ENCODE measurements at places on chromosomes 5 and 9.

GRCh38 chr9:89352451-89352850 is 34.2 kb downstream of the SECISBP2 start:
- no peak for DNase-seq

DNA sequence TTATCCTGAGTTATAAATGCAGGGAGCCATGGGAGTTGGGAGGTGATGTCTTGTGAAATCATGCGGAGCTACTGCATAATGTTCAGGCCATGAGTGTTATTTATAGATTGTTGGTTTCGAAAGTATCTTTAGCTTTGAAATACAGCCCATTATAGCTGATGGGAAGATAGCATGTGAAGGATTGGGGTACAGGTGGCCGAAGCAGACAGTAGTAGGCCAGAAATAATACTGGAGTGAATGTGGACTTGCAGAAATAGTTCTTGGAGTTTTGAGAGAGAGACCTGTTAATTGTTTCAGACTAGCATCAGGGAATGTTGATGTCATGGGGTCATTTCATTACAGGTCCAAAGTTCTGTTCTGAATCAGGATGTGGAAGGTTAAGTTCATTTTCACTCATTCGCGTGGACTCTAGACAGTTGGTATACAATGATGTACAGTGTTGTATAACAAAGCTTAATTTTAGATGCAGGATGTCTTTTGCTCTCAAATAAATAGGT is 3.8 kb downstream of the ATP6V1G1 start:
- peak; percentile 54 for DNase-seq

DNA sequence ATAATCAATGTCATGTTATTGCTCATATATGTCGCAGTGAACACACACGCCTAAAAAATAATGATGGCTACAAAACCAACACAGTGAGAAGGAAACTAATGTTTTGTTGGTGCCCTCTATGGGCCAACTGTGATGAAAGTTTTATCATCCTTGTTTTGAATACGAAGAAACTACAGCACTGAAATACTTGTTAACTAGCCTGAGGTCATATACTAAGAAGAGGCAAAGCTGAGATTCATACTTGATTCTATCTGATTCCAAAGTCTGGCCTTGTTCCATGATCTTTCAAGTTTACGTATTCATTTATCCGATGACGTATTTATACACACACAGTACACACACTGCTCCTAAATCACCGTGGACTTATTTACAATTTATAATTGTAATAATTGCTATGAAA is 16.1 kb upstream of the DRD1 start:
- DNase-seq: no peak

GRCh38 chr9:111149018-111149759 is 110.9 kb upstream of the LPAR1 start:
- peak; percentile 3 for DNase-seq

DNA sequence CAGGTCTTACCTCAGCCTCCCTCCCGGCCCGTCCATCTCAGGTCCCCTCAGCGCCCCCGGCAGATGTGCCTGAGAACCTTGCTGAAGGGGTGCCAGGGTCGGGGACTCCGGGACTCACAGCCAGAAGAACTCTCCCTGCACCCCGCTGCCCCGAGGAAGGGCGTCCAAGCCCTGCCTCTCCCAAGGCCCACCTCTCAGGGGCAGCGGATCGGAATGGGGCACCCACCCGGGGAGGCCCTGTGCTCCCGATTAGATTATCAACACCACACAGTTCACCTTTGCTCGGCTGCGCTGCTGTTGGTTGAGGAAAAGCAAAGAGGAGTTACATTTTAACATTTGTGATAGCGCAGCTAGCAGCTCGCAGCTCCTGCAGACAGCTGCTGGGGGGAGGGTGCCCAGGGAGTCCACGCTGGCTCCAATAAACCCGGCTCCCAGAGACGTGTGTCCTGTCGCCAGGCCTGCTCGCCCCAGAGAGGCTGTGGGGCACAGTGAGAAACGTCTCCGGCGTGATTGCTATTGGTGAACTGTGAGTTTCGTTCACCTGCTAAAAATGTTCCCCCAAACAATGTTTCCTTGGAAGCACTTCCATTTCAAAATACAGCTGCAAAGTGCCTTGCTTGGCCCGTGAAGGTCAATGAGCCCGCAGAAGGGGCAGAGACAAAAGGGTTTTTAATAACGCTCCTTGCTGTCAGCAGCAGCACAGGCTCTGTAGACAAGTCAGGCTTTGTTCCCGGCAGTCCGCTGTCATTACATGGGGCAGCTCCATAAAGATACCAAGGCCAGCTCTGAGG is 18.6 kb upstream of the SLC6A19 start:
- no peak for DNase-seq

DNA sequence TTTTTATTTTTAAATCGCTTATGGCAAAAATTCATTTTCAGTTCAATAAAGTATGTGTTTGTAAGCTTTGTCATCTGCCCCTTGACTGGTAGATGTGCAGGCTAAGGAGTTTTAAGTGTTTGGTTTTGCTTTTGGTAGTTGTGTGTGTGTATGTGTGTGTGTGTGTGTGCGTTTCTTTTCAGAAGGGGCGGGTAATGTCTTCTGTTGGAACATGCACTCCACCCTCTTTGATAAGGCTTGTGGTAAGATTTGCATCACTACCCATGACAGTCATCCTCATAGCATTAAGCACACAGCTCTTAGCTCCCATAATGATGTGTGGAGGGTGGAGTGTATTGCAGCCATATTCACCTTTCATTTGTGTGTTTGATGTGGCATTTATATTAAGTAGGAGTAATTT is 92.1 kb upstream of the FSD1L start:
- DNase-seq: no peak

DNA sequence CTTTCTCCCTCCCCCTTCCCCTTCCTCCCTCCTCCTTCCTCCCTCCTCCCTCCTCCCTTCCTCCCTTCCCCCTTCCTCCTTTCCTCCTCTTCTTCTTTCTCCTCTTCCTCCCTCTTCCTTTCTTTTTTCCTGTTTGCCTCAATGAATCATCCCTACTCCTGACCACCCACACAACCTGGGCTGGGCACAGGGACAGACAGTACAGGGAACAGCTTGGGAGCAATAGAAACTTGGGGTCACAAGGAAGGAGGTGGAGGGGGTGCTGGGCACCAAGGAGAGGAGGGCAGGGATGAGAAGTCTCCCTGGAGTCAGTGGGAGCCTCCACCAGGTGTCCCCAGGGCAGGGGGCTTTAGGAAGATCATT is 5.0 kb downstream of the TTC16 start:
- DNase-seq: no peak

GRCh38 chr5:124996023-124996763 is 249.8 kb upstream of the ZNF608 start:
- DNase-seq: no peak

Measured in NB4 (cell line).